ENCODE measurements at places on chromosomes 12 and 14. TPM values are rescaled to one million over a fixed set of nuclear protein-coding genes. Genes with fewer than 3 reads are reported as not detected.

GRCh38 chr14:54711812-54712464 is 145.0 kb downstream of the SAMD4A start:
- DNase-seq = no peak

Gene PHETA1
- total RNA-seq = 2.7 TPM

DNA sequence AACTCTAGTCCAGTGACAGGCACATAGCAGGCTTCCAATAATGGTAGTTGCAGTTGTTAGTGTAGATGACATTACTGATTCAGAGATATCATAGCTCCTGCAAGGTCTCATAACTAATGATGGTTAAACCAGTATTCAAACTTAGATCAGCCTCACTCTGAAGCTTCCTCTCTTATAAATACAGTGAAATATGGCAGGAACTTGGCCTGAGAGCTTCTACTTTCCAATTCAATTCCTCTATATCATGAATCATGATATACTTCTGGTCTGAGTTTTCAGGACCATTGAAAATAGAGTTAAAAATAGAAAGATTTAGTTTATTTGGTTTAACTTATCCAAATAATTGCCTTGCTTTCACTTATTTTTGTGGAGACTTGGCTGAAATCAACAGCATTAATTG is 167.5 kb upstream of the NOVA1 start:
- no peak for DNase-seq

DNA sequence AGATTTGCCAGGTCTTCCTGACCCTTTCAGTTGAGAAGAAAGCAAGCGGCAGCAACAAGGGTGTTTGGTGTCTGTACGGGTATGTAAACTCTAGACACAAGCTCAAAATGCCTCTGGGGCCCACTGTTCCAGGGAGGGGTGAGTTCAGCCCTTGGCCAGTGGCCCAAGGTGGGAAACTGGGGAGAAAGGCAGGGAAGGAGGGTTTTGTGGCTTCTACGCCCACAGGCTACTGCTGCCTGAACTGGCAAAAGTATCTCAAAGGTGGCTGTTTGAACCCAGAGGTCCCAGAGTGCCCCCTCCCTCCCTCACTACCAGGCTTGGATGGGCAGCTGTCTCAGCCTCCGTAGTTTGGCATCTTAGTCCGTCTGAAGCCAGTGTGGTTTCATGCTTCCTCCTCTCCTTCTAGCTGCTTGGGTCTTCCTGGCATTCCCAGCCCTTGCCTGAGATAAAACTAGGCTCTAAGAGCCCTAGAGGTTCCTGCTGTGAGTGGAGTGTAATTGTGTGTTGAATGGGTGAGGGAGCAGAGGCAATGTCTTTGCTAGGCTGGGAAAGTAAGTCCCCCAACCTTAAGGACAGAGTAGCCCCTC is 5.5 kb downstream of the HOXC5 start:
- no peak for DNase-seq

- no peak for DNase-seq
Observed at GRCh38 chr12:110254971-110255540, 26.0 kb upstream of the ATP2A2 start.

GRCh38 chr14:102295270-102295669 is 9.7 kb downstream of the MOK start:
- DNase-seq = no peak
